ENCODE measurements at places on chromosomes 3 and 15.

DNA sequence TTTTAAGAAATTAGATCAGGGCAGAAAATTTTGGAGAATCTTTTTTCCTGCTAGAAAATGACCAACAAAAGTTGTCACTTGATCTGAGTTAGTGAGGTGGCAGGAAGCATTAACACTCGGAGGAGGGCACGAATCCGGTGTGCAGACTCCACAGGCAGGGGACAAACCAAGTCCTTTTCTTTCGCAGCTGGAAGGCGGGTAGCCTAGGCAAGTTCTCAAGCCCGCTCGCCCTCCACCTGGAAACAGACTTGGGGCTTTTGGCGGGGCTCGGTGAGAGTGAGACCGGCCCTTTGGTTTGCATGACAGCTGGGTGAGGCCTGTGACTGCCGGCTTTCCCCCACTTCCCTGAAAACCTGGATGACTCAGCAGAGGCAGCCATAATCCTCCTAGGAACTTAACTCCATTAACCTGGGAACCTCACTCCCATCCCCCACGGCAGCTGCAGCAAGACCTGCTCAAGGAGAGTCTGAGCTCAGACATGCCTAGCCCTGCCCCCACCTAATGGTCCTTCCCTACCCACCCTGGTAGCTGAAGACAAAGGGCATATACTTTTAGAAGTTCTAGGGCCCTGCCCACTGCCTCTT, 134.8 kb downstream of the MFSD1 start:
- no peak for DNase-seq

DNA sequence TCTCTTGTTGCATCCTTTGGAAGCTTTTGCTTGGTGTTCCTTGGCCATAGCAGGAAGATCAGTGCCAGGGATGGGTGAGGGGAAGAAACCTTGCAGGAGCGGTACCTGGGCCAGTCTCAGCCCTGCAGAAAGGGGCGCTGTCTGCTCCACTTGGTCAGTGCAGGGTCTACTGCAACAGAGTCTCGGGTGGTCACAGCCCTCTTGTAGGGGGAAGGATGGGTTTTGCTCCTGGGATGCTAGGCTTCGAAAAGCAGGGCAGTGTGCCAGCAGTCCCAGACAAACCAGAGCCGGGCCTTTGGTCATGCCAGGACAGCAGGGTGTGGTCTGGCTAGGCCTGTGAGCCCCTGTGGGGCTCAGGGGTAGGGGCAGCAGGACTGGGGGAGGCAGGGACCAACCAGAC, 186.7 kb downstream of the APBA2 start:
- no peak for DNase-seq

DNA sequence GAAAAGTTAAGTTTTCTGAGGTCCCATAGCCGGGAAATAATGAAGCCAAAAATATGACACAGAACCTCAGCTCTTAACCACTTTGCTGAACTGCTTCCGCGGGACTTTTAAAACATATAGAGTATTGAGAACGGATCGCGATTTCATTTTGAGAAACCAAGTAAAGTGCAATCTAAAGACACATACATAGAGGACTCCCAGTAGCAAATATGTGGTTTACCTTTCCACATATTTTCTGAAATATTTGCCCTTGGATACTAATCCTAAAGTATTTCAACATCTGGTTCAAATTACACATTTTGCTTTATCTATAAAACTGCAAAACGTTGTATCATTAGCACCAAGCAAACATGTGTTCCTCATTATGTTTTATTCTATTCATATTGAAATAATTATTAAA, 776.5 kb downstream of the ROBO2 start:
- no peak for DNase-seq

- DNase-seq = peak; percentile 41
These were observed 86.3 kb downstream of the IGF1R start for GRCh38 chr15:98734466-98735199.

DNA sequence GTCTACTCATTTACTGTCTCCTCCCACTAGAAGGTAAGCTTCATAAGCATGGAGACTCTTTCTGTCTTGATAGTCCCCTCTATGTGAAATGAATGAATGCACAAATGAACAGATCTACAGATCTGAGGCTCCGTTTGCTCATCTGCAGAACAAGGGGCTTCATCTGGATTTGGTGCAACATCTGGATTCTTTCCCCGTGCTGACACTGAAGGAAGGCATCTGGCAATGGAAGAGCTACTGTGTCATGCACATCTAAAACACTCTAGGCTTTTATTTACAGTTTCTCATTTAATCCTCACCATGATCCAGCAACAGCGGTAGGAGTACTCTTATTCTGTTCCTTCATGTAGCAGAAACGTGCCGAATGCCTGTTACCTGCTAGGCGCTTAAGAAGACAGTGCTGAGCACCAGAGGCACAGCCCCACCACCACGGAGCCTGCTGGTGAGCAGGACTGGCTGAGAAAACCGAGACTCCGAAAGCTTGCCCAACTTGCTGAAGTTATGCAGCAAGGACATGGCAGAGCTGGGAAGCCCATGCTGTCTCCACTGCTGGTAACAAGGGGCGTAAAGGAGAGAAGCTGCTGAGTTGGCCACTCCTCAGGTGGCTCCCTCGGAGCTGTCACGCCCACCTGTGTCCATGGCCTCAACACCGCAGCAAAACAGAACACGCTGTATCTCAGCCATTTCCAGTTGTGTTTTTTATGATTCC, 31.1 kb downstream of the LSM3 start:
- DNase-seq = peak; percentile 23

DNA sequence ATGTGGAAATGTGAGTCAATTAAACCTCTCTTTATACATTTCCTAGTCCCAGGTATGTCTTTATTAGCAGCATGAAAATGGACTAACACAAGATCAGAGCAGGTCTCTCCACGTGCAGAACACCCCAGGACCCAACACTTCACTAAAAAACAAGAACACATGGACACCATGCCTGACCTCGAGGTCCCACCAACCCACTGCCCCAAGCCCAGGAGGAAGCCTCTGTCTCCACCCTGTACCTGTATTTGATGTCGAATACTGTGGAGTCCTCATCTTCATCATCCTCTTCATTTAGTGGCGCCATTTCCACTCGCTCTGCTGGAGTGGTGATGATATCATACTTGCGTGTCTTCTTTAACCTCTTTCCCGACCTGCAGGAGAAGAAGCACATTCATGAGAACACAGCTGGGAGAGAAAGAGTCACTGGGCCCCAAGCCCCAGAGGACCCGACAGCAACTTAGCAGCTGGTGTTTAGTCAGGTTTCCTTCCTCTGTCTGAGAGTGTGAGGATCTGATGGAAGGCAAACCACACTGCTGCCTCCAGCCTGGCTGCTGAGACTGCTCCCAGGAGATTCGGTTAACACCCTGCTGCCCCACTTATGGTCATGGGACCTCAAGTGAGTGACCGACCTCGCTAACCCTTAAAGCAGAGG, 25.5 kb downstream of the FAM174B start:
- DNase-seq = no peak

- no peak for DNase-seq
These were observed 43.0 kb downstream of the GASK1A start for GRCh38 chr3:43022121-43022520.

DNA sequence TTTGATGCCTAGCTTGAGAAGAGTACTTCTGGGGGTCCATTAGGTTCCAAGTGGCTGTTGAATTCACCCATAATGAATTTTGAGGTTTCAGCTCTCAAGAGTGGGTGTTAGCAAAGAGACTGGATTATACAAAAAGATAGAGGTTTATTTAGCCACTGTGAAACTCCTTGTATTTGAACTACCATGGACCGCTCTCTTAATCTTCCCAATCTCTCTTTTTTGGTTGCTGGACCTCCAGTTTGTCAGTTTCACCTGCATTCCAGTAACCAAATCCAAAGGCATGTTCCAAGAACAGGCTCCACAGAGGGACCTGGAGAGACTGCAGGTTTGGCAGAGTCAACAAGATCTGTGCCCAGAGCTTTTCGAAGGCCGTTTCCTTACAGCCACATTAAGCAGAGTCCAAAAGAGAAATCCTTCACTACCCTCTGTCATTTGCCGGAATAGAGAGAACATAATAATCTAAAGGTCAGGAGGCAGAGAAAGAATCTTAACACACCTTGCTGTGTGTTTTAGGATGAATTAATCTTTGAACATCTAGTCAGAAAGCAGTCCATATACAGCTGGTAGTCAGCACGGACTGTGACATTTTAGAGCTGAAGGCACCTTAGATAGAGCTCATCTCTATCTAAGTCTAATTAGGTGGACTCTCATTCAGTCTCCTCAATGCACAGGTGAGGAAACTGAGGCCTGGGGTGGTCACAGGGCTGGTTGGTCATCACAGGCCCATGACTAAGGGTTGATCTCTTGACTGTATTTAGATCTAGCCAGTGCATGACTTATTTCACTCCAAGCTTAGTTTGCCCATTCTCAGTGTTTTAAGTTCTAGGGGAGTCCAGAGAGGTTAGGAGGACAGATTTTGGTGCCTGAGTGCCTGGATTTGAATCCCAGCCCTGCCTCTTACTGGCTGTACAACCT, 1.3 kb downstream of the ABHD2 start:
- DNase-seq = no peak

DNA sequence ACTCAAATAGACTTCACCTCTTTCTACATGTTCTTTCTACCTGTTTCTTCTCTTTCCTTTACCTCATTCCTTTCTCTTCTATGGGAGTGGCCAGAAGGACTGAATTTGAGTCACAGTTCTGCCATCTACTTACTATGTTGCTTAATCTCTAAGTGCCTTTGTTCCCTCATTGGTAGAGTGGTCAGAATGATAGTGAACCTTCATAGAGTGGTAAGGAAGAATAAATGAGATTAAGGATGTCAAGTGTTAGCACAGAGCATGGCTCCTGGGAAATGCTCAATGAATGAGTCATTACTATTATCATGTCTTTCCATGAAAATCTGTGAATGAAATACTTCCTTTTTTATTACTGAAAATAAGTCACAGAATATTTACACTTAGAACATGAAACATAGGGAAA, 17.5 kb downstream of the TMEM207 start:
- peak; percentile 30 for DNase-seq

- DNase-seq = peak; percentile 63
These were observed 136.7 kb upstream of the DAZL start for GRCh38 chr3:16741890-16742289.

GRCh38 chr15:42045211-42045615, 24.4 kb upstream of the PLA2G4E start:
- no peak for DNase-seq

GRCh38 chr3:46989146-46989810, 9.8 kb downstream of the NBEAL2 start:
- DNase-seq = no peak

DNA sequence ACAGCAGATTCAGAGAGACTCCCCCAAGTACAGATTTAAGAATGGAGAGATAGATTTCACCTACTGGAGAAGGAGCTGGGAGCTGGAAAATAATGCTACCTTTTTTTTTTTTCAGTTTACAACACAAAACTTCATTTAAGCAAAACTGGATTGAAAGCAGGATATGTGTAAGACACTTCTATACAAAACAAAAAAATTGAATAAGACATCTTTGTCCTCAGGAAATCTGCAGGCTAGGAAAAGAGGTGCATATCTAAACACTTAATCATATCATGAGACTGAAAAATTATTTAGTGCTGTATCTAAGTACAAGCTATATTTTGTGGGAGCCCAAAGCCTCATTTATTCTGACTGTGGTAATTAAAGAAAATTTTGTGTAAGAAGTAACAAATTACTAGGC, 516.1 kb downstream of the ZIC1 start:
- no peak for DNase-seq

- no peak for DNase-seq
These were observed 33.7 kb upstream of the TMC3 start for GRCh38 chr15:81407718-81408117.

DNA sequence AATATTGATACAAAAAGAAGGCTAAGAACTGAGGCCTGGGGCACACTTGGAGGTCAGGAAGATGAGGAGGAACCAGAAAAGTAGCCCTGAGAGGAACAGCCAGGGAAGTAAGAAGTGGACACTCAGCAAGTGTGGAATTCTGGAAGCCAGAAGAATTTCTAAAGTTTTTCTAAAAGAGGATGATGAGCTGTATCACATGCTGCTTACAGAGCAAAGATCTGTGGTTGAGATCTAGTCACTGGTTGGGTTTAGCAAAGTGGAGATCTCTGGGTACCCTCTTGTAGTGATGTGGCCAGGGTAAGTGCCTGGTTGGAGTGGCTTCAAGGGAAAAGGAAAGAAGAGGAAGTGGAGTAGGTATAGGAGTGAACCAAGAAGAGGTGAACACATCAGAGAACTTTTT, 95.4 kb upstream of the DAZL start:
- DNase-seq = no peak

GRCh38 chr3:23567917-23568316, 237.8 kb upstream of the UBE2E1 start:
- DNase-seq = peak; percentile 96

DNA sequence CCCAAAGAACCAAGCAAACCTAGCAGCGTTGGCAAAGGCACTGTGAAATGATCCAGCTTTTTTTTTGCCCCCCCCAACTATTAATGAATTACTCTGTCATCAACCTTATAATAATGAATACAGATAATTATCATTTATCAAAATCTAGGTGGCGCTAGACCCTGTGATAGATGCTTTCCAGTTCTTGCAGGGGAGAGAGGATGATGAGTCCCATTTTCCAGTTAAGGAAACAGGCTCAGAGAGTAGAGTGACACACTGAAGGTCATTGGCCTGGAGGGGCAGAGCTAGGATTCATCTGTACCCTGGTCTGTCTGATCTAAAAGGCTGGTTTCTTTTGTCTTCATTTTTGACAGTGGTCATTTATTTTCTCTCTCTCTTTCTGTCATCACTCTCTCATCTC, 5.0 kb downstream of the ACOX2 start:
- no peak for DNase-seq

GRCh38 chr3:122564155-122564912, at the start of the genes DTX3L and PARP9:
Gene DTX3L, plus strand, starts transcription at chr3:122564338. Its CDS starts 89 bp downstream, at chr3:122564427.
Gene PARP9, minus strand, starts transcription at chr3:122564300. Its CDS starts 4,680 bp downstream, at chr3:122559620.
- DNase-seq = peak; percentile 86

DNA sequence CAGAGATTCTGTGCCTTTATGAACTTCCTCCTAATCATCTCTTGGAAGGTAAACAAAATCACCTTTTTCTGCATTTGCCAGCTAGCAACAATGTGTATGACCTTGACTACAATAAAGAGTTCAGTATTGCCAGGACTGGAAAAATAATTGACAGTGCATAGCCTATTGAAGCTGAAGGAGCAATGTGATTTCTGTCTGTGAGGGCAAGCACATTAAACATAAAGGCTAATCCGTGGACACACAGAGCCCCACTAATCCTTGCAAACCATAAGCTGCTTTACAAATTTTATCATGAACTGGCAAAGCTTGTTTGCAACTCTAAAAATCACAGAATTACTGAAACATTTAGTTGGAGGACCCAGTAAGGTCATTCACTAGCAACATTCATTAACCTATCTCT, 563.8 kb downstream of the PYDC2 start:
- no peak for DNase-seq

GRCh38 chr3:177263615-177264368, 66.5 kb upstream of the TBL1XR1 start:
- peak; percentile 46 for DNase-seq

DNA sequence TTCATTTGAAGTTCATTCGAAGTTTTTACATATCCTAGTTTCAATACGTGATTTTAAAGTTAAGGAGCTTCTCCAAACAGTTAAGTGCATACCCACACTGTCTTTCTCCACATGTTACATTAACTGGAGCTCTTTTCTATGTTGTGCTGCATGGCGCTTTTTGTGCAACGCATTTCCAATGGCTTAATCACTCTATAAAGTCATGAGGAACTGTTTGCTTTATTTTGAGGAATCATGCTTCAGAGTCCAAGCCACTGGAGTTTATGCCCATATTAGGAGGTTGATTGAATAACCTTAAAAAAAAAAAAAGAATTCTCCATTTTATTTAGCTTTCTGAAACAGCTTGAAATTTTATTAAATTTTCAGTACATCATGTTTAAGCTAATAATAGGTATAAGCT, 109.4 kb upstream of the MBNL1 start:
- DNase-seq = peak; percentile 84

GRCh38 chr3:171699601-171700000, 110.7 kb downstream of the PLD1 start:
- DNase-seq = peak; percentile 24

GRCh38 chr3:195160257-195160898, 110.6 kb downstream of the XXYLT1 start:
- DNase-seq = no peak

Measured in choroid plexus epithelial cell (primary cell).